Fibroblast of skin of right biceps (primary cell): ENCODE measurements at places on chromosomes 11 and 22.

DNA sequence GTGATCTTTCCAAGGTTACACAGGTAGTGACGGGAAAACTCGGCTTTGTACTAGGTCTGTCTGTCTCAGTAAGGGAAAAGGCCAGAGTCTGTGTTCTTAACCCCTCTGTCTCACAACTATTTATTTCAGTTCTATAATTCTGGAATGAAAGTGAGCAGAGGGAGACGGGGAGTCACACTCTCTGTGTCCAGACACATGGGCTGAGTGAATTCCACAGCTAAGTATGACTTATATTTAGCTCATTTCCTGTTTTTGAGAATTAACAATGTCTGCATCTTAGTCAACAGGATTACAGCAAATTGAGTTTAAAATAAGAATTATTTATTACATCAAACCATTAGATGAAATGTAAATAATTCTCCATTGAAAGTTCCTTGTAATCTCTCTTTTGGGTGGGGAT is 62.5 kb upstream of the OR4B1 start:
- peak; percentile 55 for DNase-seq

DNA sequence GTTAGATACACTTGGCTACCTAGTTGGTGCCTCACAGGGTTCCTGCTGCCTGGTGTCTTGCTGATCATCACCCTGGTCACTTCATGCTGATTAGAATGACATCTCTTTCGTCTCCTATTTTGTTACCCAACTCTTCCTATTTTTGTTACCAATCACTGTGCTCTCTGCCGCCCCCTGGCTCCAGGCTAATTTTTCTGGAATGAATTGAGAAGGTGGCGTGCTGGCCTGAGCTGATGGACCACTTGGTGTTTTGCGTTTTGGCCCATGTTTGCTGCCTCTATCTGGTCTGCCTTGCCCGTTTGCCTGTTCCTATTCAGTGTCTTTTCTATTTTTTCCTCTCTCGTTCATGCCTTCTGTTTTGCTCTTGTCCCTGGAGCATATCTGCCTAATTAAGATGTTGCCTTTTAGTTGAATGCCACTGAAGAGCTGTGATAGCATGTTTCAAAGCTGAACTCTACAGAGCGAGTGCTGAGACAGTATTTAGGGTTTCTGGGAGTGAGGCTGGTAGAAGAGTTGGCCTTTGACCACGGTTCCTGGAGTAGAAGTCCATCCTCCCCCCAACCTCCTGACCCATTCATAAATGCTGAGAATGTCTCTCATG is 5.9 kb upstream of the ATF4 start:
- no peak for DNase-seq

DNA sequence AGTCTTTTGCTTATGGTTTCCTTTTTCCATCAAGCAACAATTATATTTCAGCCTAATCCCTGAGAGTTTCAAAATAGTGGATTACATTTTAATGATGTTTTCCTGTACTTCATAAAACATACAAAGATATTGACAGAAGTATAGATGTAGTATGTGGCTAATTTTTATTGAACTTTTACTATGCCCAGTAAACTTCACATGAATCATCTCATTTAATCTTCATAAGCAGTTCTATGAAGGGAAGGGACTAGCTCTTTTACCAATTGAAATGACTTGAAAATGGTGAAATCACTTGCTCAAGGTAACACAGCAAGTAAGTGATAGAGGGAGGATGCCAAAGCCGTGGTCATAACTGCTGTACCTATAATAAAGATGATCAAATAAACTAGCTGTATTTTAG is 27.5 kb downstream of the RTN3 start:
- DNase-seq = no peak

GRCh38 chr11:20388096-20389055 is 860 bp downstream of the PRMT3 start:
- DNase-seq = no peak

DNA sequence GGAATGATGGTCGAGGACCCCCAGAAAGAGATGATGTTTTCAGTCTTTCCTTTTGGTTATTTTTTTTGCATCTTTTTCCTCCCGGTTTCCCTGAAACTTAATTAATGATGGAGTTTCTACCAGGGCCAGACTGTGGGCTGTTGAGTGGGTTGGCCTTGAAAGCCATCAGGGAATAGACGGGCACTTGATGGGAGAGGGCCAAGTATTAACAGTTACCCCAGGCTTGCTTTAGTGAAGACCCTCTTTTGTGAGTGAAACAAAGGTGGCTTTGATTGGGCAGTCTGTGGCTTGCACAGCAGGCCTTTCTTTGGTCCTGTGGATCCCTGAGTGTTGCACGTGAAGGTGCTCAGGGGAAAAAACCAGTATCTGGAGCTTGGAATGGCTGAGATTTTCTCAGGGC is 56.9 kb downstream of the AMOTL1 start:
- no peak for DNase-seq

GRCh38 chr11:70063121-70063520 is 15.0 kb upstream of the ANO1 start:
- no peak for DNase-seq

DNA sequence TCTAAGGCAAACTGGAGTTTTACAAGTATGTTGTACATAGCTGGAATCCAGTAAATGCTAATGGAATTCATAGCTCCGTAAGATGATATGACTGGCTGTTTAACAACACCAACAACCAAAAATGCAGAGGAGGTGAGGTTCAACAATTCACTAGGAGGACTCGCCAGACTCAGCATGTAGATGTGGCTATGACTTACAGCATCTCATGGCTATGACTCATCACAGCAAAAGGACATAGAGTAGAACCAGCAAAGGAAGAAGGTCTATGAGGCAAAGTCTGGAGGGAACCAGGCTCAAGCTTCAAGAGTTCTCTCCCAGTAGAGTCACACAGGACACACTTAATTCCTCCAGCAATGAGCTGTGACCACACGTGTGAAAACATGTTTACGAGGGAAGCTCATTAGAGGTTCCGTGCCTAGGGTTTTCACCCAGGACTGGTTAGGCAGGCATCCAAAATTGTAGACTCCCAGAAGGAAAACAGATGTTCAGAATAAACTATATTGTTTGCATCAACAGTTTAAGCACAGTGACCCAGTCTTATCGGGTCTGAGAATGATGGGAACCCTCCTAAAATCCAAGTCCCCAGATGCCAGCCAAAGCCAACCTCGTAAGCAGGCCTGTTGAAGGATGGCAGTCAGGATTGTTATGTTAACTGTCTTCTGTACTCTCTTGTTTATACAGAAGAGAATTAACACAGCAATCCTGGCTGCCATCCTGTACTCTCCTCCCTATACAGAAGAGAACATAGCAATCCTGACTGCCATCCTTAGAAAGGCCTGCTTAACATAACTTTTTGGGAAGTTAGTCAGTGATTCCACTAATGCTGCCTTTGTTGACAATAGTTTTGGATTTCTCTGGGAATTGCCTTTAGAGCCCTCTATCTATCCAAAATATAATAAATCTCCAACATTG is 116.6 kb downstream of the LARGE1 start:
- DNase-seq = peak; percentile 94

GRCh38 chr22:38981992-38982927 is at the start of gene APOBEC3B:
TSS of gene APOBEC3B (plus strand) at chr22:38982347. CDS start at chr22:38982454, 107 bp downstream.
- DNase-seq = peak; percentile 96

GRCh38 chr22:47129902-47130635 is 367.6 kb downstream of the TBC1D22A start:
- DNase-seq = no peak

GRCh38 chr11:134341805-134342571 is 10.2 kb downstream of the GLB1L2 start:
- no peak for DNase-seq

DNA sequence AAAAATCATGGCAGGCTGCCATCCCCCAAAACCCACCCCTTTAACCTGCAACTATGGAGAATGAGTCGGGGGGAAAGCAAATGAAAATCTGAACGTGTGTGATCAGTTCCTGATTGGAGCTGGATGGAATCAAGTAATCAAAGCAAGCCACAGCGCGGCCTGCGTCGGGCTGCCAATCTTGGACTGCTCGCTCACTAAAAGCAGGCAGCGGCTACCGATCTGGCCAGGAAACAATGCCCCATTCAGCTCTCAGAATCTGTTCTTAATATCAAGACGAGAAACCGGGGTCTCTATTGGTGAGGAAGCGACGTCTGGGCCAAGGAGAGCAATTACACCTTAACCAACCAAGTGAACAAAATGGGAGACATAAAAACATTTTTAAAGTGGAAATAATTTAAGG is 472.2 kb downstream of the SOX6 start:
- no peak for DNase-seq

DNA sequence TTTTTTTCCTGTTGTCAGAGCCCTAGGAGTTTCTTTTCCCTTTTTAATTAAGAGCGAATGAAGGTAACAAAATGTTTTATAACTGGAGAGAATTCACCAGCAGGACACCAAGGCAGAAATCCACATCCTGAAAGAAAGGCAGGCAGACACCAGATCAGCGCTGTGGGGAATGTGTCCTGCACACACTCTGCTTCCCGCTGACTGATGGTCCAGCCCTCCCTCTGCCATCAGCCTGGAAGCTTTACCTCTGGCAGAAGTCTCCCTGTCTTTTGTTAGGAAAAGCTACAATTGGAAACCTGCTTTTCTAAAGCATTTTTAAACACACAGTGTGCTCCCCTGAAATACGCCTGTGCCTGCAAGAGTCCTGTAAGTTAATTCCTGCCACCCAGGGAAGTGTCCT is 638.5 kb downstream of the NTM start:
- peak; percentile 31 for DNase-seq

DNA sequence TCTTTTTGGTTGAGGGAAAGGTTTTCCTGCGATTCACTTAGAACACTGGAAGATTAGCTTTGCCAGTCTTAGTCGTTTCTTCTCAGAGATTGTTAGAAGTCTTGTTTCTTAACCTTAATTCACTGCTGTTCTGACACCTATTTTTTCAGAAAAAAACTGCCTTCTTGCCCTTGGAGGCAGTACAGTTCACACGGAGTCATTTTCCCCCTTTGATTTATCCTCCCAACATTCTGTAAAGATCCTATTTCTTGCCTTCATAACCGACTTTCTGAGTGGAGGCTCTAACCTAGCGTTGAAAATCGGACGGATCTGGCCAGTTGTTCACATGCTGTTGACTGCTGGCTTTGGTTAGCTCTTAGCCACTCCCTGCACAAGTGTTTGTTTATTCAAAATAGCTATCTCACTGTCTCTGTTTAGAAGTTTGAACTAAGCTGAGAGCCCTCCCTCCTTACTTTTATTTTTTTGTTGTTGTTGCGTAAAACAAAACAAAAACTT is 737 bp downstream of the BCL2L13 start:
- peak; percentile 40 for DNase-seq

- DNase-seq = peak; percentile 99
Observed at GRCh38 chr11:122186439-122187080, 70.5 kb upstream of the BLID start.

DNA sequence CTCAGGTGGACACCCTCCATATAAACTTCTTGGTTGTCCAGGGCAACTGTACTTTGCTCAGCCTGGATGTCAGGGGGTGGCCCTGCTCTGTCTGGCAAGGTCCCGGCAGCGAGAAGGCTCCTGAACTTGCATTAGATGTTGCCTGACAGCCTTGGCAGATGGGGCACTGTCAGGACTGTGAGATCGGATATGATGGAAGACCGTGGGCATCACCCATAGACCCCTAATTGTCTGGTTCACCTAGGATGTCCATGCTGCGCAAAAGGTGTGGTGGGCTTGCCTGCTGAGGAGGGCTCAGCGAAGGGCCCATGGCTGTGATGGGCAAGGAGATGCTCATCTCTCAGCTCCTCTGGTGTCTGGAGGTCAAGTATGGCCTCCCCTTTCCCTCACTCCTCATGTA is 62.7 kb downstream of the MYO18B start:
- no peak for DNase-seq

DNA sequence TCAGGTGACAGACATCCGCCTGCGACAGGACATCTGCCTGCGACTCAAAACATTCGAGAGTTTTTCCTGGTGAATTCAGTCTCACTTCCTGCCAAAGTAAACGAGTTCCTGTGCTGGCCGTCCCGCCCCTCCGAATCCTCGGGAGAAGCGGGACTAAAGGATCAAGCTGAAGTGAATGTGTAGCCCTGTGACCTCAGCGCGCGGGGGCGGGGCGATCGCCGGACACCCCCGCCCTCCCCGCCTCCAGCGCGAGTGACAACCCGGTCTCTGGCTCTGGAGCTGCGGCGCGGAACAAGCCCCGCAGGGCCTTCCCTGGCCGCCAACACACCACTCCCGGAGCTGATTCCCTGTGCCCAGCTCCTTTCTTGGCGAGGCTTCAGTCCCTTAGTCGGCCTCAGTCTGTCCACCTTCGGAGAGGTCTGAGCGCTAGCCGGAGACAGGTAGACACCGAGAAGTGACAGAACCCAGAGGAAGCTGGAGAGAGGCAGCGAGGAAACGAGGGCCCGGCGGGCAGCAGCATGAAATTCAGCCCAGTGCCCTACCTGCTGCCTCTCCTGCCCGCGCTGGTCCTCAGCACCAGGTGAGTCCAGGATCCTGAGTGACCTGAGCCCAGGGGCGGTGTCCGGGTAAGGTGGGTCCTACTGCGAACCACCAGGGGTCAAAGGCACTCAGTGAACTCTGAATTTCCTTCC is 766.4 kb upstream of the LUZP2 start:
- no peak for DNase-seq

DNA sequence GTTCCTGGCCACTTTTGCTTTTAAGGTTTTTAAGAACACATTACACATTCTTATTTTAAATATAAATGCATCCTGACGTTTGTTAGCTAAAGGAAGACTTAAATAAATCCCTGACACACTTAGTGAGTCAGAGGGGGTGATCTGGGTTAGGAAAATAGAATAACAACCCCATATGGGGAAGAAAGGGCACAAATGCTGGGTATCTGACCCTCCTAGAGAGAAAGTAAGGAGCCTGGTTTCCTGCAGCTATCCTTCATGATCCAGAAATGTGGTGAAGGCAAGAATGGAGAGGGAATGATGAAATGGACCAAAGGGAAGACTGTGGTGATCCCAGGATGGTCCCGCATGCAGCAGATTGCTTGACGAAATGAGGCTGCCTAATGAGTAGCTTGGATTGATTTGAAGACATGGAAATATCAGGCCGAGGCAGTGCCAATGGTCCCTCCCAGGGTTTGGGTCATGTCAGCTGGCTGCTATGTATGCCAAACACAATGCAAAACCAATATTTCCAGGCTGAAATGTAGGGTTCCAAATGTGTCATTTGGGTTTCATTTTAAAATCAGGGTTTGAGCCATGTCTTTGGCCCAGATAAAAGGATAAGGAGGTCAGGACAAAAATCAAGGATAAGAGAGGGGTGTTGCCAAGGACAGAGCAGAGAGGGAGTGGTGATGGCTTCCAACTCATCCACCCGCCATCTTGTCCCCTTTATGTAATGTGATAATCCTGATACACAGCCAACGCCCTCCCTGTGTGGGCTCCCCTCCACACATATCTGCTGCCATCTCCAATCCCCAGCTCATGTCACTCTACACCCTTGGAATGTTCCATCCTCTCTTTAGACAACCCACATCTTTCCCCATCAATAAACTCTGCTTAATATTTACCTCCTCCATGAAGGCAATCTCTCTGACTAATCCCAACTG is 135.1 kb upstream of the PITPNB start:
- DNase-seq = peak; percentile 66

GRCh38 chr11:107720303-107720774 is 8.5 kb upstream of the SLN start:
- no peak for DNase-seq

- no peak for DNase-seq
Observed at GRCh38 chr11:114304969-114305368, 8.8 kb downstream of the NNMT start.

- no peak for DNase-seq
Observed at GRCh38 chr22:35618427-35619223, 1.5 kb upstream of the MB start.

GRCh38 chr11:61472282-61472681 is 36.3 kb upstream of the LRRC10B start:
- DNase-seq = peak; percentile 27

GRCh38 chr11:65887723-65888162 is 528 bp downstream of the FIBP start:
- DNase-seq = peak; percentile 47
